ENCODE measurements at places on chromosomes 3 and 15.

GRCh38 chr15:32834156-32834555, 116.4 kb downstream of the GREM1 start:
- no peak for DNase-seq

DNA sequence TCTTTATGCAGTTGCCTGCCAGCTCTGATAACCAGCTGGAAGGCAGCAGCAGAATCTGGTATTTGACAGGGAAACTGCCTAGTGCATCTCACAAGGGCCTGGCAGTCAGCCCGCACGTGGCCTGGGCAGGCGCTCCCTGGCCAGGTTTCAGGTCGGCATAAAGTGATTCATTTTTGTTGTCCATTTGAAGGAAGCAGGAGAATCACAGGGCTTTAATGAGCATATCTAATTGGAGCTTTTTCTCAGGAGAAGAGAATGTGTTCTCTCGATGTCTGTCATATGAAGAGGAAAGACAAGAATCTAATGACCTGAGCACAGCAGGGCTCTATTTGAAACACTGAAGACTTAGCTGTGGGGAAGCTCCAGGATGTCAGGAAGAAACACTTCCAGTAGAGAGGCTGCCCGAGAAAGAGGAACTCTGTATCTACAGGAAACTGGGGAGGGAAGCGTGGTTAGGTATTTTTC, 98.8 kb upstream of the MB21D2 start:
- no peak for DNase-seq

DNA sequence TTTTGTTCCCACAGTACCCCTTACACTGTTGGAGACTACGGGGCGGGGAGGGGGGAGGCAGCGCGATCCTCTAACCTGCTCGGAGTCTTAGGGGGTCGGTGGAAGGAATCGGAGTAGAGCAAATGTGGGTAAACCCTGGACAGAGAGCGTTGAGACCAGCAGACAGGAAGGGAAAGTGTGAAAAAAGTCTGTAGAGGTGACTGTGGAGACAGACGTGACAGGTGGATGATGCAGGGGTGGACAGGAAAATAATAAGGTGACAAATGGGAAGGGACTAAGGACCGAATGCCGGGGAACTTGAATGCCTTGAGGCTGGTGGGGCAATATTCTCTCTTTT, 424 bp downstream of the EAF2 start:
- no peak for DNase-seq

DNA sequence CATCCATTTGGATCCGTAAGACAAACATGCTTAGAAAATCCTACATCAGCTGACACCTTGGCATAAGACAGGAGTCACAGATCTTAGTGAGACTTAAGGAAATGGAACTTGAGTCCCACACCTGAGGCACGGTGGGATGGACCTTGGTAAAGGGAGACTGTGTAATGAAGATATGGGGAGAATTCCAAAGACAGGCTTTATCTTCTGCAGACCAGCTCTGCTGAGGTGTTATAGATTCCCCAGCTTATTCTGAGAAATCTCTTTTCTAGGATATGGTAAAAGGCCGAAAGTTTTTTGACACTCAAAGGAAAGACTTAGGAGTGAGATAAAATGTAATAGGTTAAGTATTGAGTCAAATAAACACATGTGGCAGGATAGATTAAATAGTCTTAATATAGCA, 8.3 kb upstream of the MTMR10 start:
- no peak for DNase-seq

- DNase-seq: no peak
Observed at GRCh38 chr15:39028069-39028468, 463.5 kb upstream of the RASGRP1 start.

DNA sequence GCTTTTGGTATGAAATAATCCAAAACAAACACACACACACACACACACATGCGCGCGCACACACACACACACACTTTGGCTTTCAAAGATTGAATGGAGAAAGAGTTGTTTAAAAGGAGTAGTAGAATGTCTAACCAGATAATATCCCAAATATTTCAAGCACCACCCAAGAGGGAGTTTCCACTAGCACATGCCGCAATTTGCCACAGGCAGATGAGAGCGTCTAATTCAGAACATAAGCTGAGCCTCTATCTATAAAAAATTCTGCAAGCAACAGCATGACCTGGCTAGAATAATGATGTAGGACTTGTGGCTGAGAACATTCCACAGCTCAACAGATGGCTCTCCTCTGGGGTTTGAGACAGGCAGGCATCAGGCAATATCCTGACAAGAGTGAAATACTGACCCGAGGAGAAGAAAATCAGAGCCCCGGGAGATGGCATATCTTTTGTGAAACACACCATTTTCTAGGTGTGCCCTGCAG, 302.5 kb upstream of the GADL1 start:
- no peak for DNase-seq

DNA sequence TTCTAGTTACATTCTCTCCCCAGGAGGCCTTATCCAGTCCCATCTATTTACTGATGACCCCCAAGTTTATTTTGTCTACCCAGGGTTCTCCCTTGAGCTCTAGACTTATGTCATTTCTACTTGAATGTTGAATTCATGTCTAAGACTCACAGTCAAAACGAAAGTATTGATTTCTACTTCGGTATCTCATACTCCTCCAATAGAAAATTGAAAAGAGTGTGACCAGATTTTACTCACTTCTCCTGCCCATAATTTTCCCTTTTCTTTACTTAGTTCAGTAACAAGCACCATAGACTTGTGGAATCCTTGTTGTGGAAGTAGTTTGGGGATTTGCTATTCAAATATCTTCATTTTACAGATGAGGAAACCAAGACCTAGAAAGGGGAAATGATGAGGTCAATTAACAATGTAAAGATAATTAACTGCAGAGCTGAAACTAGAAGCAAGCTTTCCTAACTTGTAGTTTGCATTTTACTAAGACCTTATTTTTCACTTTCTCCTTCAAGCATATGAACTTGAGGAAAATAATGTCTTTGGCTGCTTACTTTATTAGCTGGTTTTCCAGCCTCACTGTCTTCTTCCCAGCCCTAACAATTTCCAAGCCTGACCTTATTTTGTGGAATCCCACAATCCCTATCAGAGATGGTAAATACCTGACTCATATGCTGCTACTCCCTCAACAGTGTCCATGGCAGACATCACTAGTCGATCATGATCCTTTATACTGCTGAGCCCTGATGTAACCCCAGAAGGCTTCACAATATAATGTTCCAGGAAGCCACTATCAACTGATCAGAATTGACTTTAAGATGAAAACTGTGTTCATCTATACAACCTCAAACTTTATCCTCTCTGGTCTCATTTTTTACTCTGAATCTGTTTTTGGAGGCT, 123.9 kb upstream of the AGBL1 start:
- DNase-seq: no peak

DNA sequence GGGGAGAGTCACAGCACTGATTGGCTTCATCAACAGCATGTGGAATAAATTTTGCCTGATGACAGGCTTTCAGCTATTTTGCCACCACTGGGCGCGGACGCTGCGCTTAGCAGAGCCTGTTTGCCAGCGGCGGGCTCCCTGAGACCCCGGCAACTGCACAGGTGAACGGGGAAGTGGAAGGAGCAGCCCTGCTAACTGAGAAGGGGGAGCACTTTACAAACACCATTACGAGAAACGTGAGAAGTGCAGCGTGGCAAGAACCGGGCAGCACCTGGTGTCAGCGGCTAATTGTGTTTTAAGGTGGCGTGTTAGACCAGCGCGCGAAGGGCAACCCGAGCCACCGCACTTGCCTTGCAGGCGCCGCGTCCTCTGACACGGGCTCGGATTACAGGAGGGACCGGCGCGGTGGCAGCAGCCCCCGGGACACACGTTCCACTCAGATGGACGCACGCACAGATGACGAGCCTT, 307.8 kb upstream of the ARRDC4 start:
- DNase-seq: no peak

- no peak for DNase-seq
Observed at GRCh38 chr3:124834723-124835718, 52.1 kb downstream of the ITGB5 start.

- no peak for DNase-seq
Observed at GRCh38 chr3:125129512-125129997, 73.8 kb upstream of the HEG1 start.

GRCh38 chr15:85744579-85744978, 50.1 kb downstream of the KLHL25 start:
- DNase-seq: no peak

DNA sequence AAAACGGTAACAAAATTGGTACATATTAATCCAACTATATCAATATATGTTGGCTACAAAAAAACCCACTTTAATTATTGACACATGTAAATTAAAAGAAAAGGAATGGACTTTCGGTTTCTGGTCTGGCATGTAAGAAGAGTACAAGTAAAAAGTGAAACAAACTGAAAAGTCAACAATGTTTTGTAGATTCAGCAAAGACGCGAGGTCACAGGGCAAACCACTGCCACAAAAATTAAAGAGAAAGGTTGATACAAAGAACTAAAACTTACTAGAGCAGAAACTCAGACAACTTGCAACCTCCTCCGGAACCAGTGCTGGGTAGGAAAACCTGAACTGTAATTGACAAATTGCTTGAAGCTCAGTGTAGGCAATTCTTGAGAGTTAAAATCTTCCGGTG, 110.6 kb upstream of the ARPP21 start:
- DNase-seq: no peak

GRCh38 chr3:30522476-30522875, 83.9 kb upstream of the TGFBR2 start:
- DNase-seq: no peak

DNA sequence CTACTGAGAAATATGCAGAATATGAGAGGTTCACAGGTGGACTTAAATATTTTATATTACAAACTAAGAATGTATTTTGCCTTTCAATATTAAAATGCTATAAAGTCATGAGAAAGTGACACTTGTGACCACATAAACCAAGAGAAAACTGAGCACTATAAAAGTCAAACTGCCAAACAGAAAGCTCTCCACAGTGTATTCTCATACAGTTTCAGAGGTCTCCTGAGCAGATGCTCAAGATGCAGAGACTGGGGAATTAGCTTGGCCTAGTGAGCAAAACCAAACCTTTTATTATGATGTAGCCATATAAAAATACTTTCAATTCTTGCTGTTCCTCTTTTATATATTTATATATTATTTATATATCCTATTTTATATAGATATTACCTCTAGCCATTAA, 227.8 kb downstream of the TBC1D5 start:
- no peak for DNase-seq

DNA sequence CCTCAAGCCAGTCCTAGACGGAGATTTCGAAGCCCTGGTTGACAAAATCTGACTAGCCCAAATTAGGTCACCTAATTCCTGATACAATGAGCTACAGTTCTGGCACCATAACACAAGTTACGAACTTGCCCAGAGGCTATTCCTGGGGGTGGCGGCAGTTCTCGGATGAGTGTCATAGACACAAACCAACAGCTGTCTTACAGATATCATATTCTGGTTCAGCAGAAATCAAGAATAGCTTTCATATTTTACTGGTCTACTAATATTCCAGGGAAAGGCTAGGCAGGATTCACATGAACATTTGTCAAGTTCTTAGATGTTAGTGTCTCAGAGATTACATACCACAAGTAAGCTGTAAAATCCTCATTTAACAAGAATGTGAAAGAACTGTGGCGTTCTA, 8.8 kb downstream of the ANAPC13 start:
- no peak for DNase-seq

GRCh38 chr3:182492536-182492935, 300.8 kb upstream of the ATP11B start:
- DNase-seq: no peak

DNA sequence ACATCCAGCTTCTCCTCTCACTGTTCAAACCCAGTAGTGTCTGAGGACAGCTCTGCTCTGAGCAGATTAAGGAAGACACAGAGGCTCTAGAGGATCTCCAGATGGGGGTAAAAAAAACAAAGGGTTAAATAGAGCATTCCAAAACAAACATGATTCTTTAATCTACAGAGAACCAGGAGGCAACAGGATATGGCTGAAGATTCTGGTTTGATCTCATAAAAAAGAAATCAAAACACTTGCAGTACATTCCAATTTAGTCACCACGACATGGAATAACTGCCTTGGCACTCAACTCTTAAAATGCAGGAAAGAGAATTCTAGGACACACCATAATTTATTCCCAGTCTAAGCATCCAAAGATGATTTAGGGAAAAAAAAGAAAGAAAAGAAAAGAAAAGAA, 32.0 kb downstream of the TM4SF4 start:
- no peak for DNase-seq

DNA sequence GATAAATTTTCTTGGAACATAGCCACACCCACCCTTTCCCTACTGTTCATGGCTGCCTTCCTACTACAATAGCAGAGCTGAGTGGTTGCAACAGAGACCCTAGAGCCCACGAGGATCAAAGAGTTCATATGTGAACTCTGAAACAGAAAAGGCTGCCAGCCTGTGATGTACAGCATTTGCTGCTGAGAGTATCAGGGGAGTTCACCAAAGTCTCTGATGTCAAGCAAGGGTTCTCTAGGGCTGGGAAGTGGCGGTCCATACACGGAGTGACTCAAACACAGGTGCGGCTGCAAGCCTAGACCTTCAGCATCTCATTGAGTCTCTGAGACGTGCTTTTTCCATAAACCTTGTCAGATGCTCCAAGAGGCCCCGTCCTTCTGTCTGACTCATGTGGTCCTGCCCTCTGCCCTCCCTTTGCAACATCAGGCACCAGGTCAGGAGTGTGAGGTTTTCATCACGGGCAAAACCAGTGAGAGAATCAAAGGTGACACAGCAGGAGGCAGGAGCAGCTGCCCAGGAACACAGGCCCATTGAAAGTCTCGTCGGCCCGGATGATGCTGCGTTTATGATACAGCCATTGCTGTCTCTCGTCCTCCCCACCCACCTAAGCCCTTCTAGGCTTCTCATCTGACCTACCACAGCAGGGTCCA, 42.9 kb downstream of the PCSK6 start:
- DNase-seq: no peak

GRCh38 chr15:48177383-48177765, 721 bp downstream of the MYEF2 start:
- no peak for DNase-seq

DNA sequence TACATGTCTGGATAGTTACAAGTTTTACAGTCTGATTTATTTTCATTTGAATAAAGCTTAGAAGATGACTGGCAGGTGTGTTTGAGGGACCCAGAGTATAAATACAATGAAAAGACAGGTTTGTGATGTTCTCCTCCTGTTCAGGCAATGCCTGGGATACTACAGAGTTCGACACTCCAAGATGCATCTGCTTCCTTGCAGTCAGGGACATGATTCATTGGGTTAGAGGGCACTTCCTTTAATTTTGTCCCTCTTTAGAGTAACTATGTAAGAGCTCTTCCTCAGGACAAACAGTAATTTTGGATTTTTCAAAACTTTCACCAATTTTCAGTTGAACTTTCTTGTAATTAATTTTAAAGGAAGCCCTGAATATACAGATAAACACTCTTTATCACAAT, 102.0 kb downstream of the LMLN start:
- DNase-seq: no peak

DNA sequence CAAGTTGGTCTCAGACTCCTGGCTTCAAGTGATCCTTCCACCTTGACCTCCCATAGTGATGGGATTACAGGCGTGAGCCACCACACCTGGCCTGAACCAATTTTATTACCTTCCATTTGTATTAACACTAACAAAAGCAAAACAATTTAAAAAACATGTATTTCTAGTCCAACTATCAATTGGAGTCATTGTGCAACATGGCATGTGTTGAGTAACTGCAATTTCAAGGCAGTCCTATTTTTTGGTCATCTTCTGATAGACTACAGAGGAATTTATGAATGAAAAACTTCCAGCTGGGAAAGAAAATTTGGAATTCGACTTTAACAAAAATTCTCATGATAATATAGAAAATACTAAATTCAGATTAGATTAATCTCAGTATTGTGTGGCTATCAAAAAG, 16.8 kb downstream of the SPTSSB start:
- DNase-seq: no peak
